Activated CD4-positive, alpha-beta T cell treated with anti-CD3 and anti-CD28 coated beads, Interleukin-2, amount 50 U/mL, for 4 hours (primary cell): ENCODE measurements at places on chromosomes 6 and 20.

- no peak for DNase-seq
These were observed 49.0 kb upstream of the CDYL start for GRCh38 chr6:4727217-4727616.

DNA sequence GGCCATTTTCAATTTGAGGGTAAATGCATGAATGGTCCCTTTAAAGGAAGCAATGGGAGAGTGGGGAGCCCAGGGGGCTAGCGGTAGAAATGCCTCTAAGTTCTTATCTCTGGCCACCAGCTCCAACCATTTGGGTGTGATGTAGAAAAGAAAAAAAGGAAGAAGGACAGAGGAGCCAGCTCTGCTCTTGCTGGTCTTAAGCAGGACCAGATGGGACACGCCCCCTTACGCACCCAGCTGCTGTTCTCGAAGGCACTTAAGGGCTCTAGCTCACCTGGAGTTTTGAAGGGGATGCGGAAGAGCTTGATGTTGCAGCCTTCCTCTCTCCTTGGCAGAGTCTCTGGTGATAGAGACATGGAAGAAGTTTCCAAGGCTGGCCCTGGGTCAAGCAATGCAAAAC lies 59.5 kb upstream of the RNF144B start:
- no peak for DNase-seq

DNA sequence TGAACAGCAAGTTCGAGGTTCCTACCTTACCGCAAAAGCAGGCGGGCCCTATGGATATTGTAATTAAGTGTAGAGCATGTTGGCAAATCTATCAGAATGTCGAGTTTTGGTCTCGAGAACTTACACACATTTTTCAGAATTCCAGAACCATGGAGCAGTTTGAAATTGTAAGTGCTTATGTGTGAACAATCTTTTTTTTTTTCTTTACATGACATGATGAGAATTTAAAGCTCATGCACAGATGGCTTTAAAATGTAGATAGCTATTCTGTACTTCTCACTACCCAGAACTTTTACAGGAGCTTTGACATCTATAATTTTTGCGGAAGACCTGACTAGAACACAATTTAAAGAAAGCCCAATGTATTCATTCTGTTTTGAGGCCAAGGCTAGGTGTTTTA lies 117.8 kb upstream of the RSPO3 start:
- no peak for DNase-seq

DNA sequence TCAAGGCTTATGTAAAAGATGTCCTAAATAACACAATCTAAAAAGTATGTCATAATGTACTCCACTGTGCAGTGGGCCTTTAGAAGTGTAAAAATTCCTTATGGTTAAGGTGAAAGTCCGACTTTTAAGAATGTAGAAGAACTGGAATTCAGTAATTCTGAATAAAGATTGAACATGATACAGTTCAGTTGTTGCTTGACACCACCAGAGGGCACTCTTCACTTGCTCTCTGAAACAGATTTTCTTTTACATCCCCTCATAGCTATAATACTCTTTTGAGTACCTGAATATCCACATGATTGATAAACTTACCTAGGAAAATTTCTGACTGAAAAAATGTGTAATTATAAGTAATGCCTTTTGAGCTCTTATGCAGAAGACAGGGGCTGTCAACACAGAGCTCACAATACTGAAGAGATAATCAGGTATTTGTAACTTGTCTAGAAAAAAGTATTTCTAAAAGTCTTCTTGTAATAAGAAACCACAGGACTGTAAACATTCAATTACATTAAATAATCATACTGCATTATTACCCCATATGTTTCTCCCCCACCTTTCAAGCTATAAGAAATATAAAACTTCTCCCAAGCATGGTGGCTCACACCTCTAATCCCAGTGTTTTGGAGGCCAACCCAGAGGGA lies 92.1 kb downstream of the POPDC3 start:
- no peak for DNase-seq

DNA sequence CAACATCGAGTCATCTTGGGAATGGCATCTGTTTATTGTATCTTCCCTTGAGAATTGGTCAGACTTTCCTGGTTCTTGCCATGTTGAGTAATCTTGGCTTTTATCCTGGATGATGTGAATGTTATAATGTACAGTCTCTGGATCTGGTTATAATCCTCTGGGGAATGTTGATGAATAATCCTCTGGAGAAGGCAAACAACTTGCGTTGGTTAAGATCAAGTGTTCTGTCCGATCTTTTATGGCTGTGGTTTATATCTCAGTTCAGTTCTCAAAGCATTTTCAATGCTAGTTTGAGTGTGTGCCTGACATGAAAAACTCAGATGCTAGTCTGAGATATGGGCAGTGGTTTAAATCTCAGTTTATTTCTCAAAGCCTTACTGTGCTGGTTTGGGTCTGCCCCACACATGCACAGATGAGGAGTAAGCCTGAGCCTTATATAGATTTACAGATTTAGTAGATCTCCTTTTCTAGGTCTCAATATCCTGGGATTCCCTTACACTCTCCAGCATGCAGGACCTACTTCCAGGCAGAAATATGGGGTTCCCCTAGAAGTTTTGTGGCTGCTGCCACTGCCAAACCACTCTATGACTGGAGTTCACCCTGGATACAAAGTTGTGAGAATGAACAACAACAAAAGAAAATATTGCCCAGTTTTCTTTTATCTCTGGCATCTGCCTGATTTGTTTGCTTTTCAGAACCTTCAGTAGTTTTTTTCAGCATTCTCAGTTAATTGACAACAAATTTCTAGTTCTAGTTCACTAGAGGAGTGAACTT lies 191.8 kb upstream of the MAN1A1 start:
- DNase-seq = no peak

GRCh38 chr6:37134036-37134395 lies 35.9 kb upstream of the PIM1 start:
- no peak for DNase-seq

- DNase-seq = no peak
These were observed 185.2 kb downstream of the SLC24A3 start for GRCh38 chr20:19397666-19398065.

GRCh38 chr6:165243801-165244200 lies 65.6 kb downstream of the C6orf118 start:
- DNase-seq = no peak

GRCh38 chr6:166763606-166764472 lies 136.8 kb upstream of the RPS6KA2 start:
- DNase-seq = no peak

DNA sequence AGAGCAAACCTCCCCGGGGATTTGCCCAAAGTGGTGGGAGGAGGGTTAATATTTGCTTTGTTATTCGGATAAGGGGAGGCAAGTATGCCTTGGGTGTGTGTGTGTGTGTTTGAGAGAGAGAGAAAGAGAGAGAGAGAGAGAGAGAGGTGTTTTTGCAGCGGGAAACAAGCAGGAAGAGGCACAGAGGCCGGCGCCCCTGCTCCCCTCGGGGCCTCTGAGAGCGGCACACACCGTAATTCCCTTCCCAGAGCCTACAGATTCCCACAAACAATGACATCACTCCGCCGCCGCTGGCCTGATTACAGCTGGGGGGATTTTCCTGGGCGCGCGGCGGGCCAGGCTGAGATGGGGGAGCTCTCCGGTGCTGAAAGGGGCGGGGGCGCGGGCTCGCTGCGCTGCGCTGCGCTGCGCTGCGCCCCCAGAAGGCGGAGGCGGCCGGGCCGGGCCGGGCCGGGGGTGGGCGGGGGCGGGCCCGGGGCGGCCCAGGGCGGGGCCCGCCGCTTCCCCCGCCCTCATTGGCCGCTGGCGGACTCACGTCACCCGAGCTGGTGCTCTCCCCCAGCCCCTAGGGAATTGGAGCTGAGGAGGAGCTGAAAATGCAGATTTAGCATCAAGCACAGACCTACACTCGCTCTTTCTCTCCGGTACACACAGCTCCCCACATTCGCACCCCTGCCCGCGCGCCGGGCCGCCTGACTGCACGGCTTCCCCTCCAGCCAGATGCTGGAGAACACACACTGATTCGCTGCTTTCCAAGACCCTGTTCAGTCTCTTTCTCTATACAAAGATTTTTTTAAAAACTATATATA lies at the start of gene PCSK2:
Gene PCSK2, plus strand, starts transcription at position 631 of the 809 bp plus-strand sequence. CDS start 266 bp downstream, outside the sequence.
- no peak for DNase-seq

DNA sequence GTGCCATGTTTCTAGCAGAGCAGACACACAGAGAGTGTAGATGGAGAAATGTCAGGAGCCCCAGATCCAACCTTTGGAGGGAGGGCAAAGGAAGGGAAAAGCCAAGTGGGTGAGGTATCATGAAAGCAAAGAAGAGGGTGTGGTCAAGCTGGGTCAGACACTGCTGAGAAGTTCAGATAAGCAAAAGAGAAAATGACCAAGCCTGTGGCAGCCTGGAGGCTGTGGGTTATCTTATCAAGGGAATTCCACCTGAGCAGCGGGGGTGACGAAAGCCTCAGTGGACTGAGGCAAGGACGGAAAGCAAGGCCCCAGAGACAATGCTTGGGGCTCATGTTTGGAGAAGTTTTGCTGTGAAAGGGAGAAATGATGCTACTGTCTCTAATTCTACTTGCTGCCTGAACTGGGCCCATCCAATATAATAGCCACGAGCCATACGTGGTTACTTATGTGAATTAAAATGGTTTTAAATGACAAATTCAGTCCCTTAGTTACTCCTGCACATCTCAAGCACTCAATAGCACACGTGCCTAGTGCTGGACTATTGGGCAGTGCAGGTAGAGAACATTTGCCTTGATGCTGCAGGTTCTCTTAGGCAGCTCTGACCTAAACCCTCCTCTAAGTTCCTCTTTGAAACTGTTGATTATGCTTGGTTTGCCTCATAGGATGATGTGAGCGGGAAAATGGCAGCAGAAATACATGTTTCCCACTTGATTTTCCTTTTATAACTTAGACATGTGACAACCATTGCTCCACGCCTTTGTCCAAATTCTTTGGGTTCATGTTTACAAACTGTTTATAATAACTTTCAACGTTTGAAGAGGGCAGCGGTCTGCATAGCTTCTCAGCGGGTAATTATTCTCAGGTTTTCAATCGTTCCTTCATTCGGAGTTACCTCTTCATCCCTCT lies 63.7 kb downstream of the SLC22A23 start:
- DNase-seq = no peak

DNA sequence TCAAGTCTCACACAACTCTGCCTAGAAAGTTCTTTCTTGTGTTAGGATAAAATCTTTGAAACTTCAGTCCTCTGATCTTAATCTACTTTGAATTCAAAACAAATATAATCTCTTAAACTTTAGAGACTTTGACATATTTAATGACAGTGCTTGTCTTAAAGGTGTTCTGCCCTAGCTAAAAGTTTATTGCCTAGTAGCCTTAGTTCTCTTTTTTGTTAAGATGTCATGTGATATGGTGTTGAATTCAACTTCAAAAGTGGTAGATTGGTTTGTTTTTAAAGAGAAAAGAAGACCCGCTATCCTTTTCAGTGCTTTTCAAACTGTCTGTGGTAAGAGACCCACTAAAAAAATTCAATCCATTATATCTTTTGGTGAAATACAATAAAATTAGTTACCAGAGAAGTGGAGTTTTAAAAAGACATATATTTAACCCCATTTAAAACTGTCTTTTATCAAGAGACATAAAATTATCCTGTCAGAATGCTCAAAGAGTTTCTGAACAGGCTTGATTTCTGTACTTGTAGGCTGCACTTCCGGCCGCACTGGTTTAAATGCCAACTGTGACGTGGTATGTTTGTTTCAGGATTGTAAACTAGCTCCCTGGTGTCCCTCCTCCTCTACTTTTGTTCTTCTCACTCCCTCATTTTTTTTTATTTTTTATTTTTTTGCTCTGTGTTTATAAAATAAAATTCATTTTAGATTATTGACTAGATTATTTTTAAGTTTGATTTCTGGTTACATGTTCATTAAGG lies 76.5 kb downstream of the QKI start:
- no peak for DNase-seq

- no peak for DNase-seq
These were observed 124.1 kb downstream of the SULF2 start for GRCh38 chr20:47660983-47661700.

- DNase-seq = no peak
These were observed 62.7 kb downstream of the COL12A1 start for GRCh38 chr6:75143191-75143590.

GRCh38 chr20:53527196-53527595 lies 66.4 kb downstream of the ZNF217 start:
- no peak for DNase-seq

DNA sequence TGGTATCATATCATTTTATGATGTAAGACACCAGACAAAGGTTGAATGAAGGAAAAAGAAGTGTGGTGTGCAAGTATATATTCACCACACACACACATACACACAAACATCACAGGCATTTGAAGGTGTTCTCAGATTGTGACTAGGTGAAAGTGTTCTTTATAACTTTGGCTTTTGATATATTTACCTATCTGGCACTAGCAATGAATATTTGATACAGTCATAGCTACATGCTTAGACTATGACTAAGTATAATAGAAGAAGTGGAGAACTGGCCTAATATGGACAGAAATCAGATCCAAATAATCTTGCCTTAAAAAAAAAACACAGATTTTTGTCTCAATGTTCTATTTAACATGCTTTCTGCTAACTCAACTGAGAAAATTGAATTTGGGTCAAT lies 809.9 kb downstream of the KIF16B start:
- no peak for DNase-seq

DNA sequence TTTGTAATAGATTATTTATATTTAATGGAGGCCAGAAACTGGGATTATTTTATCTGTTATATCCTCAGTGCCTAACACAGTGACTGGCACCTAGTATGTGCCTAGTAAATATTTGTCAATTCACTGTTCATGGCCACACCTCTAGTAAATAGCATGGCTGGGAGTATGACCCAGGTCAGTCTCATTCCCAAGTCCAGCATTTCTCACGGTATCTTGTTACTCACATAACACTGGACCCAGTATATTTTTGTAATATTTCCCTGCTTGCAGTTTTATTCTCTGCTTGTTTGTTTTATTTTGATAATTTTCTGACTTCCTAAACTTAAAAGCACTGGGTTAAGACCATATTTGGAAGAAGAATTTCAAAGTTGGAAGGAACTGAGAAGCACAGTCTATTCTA lies 47.7 kb downstream of the CTNNBL1 start:
- DNase-seq = no peak

- no peak for DNase-seq
These were observed 55.9 kb downstream of the PRKN start for GRCh38 chr6:162671580-162672165.

- DNase-seq = no peak
These were observed 32.8 kb upstream of the HBS1L start for GRCh38 chr6:135087403-135087802.

GRCh38 chr20:1950836-1951235 lies 43.0 kb downstream of the PDYN start:
- no peak for DNase-seq

DNA sequence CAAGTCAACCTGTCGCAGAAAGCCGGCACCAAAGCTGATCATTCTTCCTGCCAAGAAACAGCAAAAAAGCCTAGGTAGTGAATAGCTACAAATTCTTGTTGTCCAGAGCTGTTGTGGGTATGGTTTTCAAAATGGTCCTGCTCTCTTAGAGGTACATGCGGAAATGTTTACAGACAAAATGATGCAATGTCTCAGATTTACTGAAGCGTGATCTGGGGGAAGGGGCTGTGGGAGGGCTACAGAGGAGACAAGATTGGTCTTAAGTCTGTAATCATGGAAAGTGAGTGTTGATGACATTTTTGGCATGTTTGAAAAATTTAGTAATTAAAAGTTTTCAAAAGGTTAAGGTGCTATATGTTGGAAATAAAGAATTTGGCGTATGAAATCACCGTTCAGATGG lies 6.2 kb downstream of the NTSR1 start:
- DNase-seq = no peak
